Amniotic stem cell (primary cell): ENCODE measurements at places on chromosomes 12 and 14.
A peak's percentile ranks its signal among the peaks of the same experiment; 100 is the strongest.

- no peak for DNase-seq
Observed at GRCh38 chr14:73713206-73713802, 880 bp downstream of the PNMA1 start.

DNA sequence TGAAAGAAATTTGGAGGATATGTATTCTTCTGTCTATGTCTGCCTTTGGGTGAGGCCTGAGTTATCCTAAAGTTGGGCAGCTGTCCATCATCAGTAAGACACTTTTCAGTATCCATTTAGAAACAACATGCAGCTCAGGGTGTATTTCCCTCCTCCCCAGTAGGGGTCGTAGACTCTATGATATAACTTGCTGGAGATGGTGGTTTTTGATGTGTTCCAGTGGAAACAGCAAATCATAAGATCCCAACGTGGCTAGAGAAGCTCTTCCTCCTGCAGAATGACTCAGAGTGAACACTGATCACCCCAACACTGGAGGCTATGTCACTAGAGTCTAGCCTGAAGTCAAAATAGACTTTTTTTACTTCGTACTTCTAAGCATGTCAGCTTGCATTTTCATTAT, 331.6 kb upstream of the STXBP6 start:
- DNase-seq = no peak

DNA sequence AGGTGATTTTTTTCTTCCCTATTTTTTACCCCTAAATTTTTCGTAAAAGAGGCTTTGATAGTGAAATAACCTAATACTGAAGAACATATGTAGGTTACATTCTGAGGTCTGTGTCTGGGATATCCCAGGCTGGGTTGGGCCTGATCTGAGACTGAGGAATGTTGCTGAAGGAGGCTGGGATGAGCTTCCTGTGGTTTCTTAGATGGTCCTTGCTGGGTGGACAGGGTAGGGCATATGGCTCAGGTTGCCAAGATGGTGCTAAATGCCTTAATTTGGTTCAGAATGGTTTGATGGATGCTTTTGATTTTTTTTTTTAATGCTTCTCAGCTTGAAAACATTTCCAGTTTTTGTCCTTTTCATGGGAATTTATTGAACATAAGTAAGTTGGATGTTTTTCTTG, 124.6 kb upstream of the PMCH start:
- DNase-seq = no peak

DNA sequence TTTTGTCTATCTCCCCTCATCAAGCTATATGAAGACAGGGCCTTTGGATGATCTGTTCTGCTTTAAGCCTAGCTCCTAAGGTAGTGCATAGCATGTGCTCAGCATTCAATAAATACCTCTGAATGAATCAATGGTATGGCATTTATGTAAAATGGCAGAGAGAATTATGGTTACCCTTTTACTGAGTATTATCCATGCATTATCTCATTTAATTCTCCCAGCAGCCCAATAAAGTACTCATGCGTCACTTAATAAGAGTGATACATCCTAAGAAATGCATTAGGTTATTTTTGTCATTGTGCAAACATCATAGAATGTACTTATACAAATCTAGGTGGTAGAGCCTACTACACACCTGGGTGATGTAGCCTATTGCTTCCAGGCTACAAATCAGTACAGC, 269.7 kb downstream of the KSR2 start:
- no peak for DNase-seq

DNA sequence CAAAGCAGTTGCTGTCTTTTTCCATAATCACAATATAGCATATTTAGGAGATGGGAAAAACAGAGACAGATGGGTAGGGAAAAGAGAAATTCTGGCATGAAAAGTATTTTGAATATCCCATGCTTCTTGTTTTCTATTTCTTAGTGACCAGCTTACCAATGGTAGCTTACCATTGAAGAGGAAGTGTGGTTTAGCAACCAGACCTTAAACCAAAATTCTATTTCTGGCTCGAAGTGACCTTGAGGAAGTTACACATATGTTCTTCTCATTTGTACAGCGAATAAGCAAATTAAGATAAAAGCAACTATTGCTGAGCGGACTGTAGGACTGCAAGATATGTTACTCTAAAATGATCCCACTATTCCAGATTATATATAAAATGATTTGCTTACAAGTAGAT, 82.9 kb downstream of the FGD4 start:
- DNase-seq = no peak

GRCh38 chr14:74488786-74489397, 4.2 kb downstream of the NPC2 start:
- DNase-seq = peak; percentile 34

- DNase-seq = no peak
Observed at GRCh38 chr12:31346267-31346666, 20.3 kb upstream of the SINHCAF start.

DNA sequence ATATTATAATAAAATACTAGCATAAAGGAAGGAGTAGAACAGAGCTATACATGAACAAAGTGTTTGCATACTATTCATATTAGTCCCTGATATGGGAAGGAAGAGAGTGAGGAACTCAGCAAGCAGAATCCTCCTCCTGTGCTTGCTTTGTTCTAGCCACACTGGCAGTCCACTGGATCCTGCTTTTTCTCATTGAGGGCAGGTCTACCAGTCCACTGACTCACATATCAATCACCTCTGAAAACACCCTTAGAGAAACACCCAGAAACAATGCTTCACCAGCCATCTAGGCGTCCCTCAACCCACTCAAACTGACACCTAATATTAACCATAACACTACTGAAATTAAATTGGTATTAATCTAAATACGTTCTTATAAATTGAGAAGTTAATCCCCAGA, 1861.7 kb upstream of the SEL1L start:
- no peak for DNase-seq

DNA sequence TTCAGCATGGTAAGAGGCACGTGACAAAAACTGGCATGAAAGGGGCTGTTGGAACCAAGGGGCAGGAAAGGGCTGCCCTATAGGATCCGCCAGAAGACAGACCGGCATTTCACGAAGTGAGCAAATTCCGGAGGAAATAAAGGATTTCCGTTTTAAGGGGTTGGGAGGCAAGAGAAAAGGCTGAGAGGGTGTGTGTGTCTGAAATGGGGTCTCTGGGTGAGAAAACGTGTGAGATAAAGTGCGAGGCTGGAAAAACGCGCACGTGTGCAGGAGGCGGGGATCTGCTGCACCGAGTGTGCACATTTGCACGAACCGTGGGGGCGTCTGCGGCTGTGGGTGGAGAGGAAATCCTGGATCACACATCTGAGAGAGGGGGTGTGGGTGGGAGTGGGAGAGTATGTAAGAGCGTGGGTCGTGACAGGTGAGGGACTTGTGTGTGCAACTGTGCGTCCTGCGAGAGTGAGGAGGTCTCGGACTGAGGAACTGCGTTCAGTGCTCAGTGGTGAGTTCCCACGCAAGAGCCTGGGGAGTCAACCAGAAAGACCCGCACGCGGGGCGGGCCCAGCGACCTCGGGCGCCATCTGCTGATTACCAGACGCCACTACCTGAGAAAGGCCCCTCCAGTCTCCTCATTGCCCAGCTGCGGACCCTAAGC, 37.0 kb upstream of the P2RX7 start:
- DNase-seq = peak; percentile 50

DNA sequence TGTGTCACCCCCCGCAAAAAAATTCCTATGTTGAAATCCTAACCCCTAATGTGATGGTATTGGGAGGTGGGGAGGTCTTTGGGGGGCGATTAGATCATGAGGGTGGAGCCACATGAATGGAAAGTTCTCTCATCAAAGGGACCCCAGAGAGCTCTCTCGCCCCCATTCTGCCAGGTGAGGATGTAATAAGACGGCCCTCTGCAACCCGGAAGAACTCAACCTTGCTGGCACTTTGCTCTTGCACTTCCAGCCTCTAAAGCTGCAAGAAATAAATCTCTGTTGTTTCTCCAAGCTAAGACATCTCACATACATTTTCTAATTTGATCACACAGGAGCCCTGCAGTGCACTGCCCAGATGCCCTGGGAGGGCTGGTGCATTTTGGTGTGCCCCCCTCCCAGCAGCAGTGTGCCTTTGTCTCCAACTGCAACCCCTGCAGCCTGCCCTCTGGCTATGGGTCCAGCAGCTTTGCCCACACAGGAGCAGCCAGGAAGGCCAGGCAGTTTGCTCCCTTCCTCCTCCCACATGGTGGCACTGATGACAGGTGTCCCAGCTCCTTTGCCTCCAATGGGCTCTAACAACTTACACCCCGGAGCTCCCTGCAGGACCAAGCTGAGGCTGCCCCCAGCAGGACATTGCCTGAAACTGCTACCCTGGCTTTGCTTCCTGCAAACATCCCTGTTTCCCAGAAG, 59.3 kb downstream of the C14orf132 start:
- peak; percentile 38 for DNase-seq

GRCh38 chr12:18982226-18982949, 147.1 kb upstream of the PLEKHA5 start:
- DNase-seq = no peak

DNA sequence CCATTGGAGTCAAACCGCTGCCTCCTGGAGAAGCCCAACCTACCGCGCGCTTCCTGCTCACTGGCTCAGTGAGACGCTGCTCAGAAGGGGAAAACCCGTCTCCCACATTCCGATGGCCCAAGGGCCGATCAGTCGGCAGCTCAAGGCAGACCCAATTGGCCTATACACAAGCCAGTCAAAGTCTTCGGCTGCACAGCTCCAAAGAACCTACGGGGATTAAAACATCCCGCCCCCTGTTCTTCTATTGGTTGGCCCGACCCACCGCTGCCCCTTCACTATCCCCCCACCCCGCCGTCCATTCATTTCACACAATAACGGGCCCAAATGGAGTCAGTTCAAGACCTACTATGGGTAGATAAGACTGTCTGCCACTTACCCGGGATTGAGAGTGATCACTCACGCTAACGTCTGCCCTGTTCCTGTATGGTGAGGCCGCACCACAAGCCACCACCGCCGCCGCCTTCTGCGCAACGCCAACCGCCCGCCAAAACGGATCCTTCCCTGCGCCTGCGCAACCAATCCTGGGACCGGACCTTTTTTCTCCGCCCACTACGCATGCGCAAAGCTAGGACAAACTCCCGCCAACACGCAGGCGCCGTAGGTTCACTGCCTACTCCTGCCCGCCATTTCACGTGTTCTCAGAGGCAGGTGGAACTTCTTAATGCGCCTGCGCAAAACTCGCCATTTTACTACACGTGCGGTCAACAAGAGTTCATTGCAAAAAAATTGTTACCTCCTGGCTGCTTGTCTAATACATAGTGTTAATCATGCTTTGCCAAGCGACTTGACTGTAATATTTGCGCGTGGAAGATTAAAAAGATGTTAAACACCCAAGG, at the start of gene CBX5:
CBX5 (minus strand) TSS at position 491 of the 836 bp plus-strand sequence. CDS start 22,472 bp downstream, outside the sequence.
- peak; percentile 99 for DNase-seq

- DNase-seq = no peak
Observed at GRCh38 chr14:96614481-96614881, 112.3 kb downstream of the PAPOLA start.

DNA sequence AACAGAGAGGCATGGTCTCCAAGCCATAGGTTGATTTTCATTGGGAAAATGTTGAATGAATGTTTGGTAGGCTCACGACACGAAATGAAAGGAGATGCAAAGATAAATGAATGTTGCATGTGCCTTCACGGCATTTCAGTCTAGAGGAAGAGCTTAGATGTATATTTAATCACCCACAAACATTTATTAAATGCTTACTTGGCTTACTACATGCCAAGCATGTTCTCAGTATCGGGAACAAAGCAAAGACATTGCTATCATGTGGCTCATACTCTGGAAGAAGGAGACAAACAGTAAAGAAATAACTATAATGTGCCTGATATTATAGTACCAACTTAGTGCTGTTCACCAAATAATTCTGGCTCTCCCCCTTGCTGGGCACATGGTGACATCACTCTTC, 133.5 kb downstream of the LLPH start:
- no peak for DNase-seq

- no peak for DNase-seq
Observed at GRCh38 chr14:31700282-31701074, 139.3 kb downstream of the NUBPL start.

DNA sequence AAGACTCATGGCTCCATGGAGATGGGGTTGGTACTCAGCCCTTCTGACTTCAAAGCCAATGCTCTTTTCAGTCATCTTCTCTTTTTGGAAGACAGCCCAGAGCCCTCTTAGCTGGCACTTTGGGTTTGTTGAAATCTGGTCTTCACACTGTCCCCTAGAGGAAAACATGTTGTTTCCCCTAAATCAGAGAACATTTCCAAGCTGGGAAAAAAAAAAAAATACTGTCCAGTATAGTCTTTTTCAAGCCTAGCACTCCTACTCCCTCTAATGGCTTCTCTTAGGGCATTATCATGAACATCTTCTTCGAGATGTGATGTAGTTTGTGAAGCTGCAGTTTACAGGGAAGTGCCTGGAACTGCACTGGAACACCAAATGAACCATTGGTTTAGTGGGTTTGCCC, 3.0 kb upstream of the ZC3H14 start:
- peak; percentile 23 for DNase-seq

DNA sequence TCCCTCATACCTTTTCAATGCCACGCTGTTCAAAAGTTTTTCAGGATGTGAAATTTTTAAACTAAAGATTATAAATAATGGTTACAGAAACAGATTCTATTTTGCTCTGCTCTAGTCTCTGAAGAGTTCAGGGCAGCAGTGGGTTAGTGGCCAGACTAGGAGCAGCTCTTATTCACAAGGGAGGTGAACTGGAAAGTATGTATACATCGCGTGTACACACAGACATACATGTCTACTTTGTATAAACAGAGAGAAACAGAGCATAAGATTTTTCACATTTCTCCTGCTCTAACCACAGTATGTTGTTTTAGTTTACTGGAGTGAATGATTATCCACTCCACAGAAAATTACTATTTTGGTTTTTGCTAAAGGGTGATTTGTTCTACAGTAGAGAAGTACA, 74.4 kb upstream of the CRY1 start:
- no peak for DNase-seq

GRCh38 chr12:107990325-107990724, 138.8 kb upstream of the WSCD2 start:
- no peak for DNase-seq

DNA sequence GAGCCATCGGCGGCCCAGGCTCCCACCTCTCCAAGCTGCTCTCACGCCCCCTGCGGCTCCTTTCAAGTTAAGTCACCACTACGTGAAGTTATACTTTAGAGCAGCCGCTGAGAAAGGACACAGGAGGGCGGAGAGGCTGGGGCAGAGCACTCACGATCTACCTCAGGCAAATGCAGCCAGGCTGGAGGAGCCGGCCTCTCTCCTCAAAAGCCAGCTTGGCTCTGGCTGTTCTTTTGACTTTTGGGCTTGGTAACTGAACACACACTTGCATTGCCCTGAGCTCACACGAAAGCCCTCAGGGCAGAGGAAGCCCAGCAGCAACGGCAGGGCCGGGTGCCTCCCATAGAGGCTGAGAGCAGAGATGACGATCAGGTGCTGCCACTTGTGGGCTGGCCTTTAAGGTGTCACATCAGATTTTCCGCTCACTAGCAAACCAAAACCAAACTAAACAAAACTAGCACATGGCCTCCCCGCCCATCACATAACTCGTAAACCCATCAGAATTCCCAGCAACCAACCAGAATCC, 75.2 kb downstream of the PITPNM2 start:
- DNase-seq = peak; percentile 54

- no peak for DNase-seq
Observed at GRCh38 chr12:90883456-90883855, 71.5 kb downstream of the CCER1 start.

DNA sequence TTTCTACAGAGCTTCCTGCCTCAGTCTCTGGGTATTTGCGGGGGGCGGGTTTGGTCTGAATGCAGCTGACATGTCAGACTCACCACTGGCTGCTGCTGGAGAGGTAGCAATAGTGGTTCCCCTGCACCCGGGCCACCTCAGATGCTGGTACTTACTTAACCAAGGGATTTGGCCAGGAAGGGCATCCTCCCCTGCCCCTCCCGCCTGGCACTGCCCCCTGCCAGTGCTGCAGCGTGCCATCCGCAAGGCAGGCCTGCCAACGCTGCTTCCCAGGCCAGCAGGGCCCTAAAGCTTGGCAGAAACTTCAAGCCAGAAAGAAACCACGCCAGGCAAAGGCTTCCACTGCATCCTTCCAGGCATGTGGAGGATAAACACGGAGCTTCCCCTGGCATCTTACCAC, 22.1 kb downstream of the RAB35 start:
- DNase-seq = no peak
